ENCODE measurements at places on chromosomes 4 and X.

- DNase-seq = no peak
- H3K36me3 ChIP-seq = no peaks in the 10 kb centered on the region
- no peak overlapping the region for H3K27ac ChIP-seq
Measured at GRCh38 chr4:94746746-94747145, 11.0 kb upstream of the BMPR1B start.

DNA sequence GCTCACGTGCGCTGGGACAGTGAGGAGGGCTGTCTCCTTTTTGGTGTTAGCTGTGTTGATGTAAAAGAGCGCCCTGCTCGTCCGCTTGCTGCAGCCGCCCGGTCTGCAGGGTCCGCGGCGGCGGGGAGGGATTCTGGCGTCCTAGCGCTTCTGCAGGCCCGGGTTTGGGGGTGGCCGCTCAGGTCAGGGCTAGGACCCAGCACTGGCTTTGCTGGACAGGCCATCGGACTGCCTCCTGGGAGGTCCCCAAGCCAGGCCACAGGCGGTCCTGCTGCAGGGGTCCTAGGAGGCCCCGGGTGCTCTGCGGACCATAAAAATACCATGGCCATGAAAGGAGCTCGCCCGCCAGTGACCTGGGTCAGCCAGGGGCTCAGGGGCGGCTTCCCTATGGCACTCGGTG, 308.7 kb downstream of the DCTD start:
- no peaks in the 10 kb centered on the region for H3K36me3 ChIP-seq
- no peak for DNase-seq
- H3K27me3 ChIP-seq = no peaks in the 10 kb centered on the region
- no peaks in the 10 kb centered on the region for H3K4me1 ChIP-seq
- H3K4me3 ChIP-seq = no peak overlapping the region

- no peak overlapping the region for H3K4me3 ChIP-seq
- H3K27me3 ChIP-seq = no peaks in the 10 kb centered on the region
- no peak overlapping the region for H3K27ac ChIP-seq
- no peaks in the 10 kb centered on the region for H3K36me3 ChIP-seq
- no peaks in the 10 kb centered on the region for H3K4me1 ChIP-seq
Measured at GRCh38 chrX:145751943-145752342, 65.7 kb upstream of the SLITRK2 start.

DNA sequence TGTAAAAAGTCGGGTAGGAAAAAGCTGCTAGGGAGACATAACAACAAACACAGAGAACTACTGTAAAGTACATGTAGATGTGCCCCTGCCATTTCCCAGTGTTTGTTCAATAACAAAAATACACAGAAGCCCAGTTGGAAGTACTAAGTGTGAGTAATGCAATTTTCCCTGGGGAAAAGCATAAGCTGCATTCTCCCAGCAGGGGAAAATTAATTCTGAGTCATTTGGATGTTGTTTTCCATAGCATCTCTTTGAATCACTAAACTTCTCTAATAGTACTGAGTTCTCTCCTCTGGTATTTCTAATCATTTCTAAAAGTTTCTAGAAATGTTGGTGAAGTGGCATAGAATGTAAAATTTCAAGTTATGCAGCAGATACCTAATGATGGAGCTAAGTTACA, 1114.9 kb downstream of the C4orf33 start:
- no peaks in the 10 kb centered on the region for H3K36me3 ChIP-seq
- no peaks in the 10 kb centered on the region for H3K27me3 ChIP-seq
- DNase-seq = no peak

DNA sequence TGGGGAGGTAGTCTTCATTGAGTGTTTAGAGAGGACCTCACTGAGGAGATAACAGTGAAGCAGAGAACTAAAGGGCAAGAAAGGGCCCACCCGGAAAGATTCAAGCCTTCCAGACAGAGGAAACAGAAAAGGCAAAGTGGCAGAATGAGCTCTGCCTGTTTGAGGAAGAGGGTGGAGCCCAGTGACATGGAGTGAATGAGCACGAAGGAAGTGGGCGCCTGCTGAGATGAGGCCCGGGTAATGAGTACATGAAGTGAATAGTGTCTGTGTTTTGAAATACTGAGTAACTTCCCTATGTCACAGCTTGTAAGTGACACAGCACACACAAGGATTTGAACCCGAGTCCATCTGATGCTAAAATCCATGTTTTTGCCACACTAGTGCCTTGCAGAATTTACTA, 32.5 kb upstream of the TLR2 start:
- no peak overlapping the region for H3K4me3 ChIP-seq
- no peak for DNase-seq
- no peak overlapping the region for H3K27ac ChIP-seq
- H3K27me3 ChIP-seq = no peaks in the 10 kb centered on the region
- no peaks in the 10 kb centered on the region for H3K4me1 ChIP-seq
- no peaks in the 10 kb centered on the region for H3K36me3 ChIP-seq

GRCh38 chr4:88442689-88443191, 14.2 kb upstream of the HERC5 start:
- H3K4me1 ChIP-seq = peaks cover 2% of the 10 kb centered on the region
- no peaks in the 10 kb centered on the region for H3K36me3 ChIP-seq
- no peak overlapping the region for H3K4me3 ChIP-seq
- no peak for DNase-seq

DNA sequence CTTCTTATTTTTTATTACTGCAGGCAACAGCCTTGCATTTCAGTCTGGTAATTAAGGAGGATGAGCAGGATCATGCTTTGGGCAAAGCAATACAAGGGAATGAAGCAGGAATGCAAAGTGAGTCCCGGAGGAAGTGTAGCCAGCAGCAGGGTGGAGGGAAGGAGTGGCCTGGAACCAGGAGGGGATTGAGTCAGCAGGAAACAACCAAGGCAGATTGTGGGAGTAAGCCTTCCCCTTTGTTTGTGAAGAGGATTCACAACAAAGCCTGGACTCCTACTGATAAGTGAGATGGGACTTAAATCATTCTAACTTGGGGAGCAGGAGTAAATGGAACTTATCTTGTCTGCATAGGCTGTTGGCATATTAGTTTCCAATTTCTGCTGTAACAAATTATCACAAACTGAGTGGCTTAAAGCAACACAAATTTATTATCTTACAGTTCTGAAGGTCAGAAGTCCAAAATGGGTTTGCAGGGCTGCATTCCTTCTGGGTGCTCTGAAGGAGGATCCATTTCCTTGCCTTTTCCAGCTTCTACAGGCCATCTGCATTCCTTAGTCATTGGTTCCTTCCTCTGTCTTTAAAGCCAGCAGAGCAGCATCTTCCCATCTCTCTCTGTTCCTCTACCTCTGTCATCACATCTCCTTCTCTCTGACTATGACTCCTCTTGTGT, 93.2 kb upstream of the AP1S2 start:
- H3K4me1 ChIP-seq = no peaks in the 10 kb centered on the region
- no peaks in the 10 kb centered on the region for H3K27me3 ChIP-seq
- H3K4me3 ChIP-seq = no peak overlapping the region
- H3K36me3 ChIP-seq = no peaks in the 10 kb centered on the region
- H3K27ac ChIP-seq = no peak overlapping the region
- DNase-seq = no peak

- no peaks in the 10 kb centered on the region for H3K27me3 ChIP-seq
- no peaks in the 10 kb centered on the region for H3K4me1 ChIP-seq
- no peak for DNase-seq
- no peak overlapping the region for H3K27ac ChIP-seq
- H3K4me3 ChIP-seq = no peak overlapping the region
Measured at GRCh38 chrX:70322784-70323183, 32.9 kb downstream of the KIF4A start.

GRCh38 chr4:66123831-66124413, 453.6 kb upstream of the EPHA5 start:
- no peaks in the 10 kb centered on the region for H3K27me3 ChIP-seq
- DNase-seq = no peak
- no peak overlapping the region for H3K27ac ChIP-seq

- H3K4me1 ChIP-seq = peaks cover 5% of the 10 kb centered on the region
- no peak overlapping the region for H3K27ac ChIP-seq
- H3K36me3 ChIP-seq = no peaks in the 10 kb centered on the region
- H3K27me3 ChIP-seq = no peaks in the 10 kb centered on the region
Measured at GRCh38 chr4:139873111-139873860, 207.7 kb downstream of the MGST2 start.

DNA sequence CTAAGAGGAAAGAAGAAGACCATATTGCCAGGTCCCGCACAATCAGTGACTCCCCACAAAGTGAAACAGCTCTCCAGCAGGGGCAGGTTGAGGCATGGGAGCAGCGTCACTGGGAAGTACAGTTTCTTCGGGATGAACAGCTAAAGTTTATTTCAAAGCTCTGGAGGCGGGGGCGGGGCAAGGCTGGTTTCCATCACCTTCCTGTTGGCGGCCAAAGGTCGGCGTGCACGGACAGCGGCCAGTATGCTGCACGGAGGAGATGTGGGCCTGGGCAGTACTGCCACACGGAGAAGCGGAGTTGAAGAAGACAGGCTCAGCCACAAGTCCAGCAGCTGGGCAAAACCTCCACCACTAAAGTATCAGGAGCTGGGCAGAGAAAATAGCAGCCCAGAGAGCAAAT, 951 bp upstream of the ZNF518B start:
- H3K27me3 ChIP-seq = no peaks in the 10 kb centered on the region
- no peak for DNase-seq
- H3K4me1 ChIP-seq = peaks cover 11% of the 10 kb centered on the region
- no peak overlapping the region for H3K27ac ChIP-seq
- no peaks in the 10 kb centered on the region for H3K36me3 ChIP-seq

GRCh38 chr4:96152824-96153223, 312.9 kb downstream of the PDHA2 start:
- no peaks in the 10 kb centered on the region for H3K4me1 ChIP-seq
- no peaks in the 10 kb centered on the region for H3K36me3 ChIP-seq
- H3K27me3 ChIP-seq = no peaks in the 10 kb centered on the region
- DNase-seq = no peak
- no peak overlapping the region for H3K4me3 ChIP-seq

GRCh38 chr4:145670422-145670821, 9.5 kb upstream of the C4orf51 start:
- no peaks in the 10 kb centered on the region for H3K27me3 ChIP-seq
- DNase-seq = no peak

- H3K27ac ChIP-seq = no peak overlapping the region
- no peaks in the 10 kb centered on the region for H3K4me1 ChIP-seq
- no peaks in the 10 kb centered on the region for H3K36me3 ChIP-seq
- DNase-seq = no peak
Measured at GRCh38 chrX:106615041-106615440, 3.3 kb downstream of the RADX start.

DNA sequence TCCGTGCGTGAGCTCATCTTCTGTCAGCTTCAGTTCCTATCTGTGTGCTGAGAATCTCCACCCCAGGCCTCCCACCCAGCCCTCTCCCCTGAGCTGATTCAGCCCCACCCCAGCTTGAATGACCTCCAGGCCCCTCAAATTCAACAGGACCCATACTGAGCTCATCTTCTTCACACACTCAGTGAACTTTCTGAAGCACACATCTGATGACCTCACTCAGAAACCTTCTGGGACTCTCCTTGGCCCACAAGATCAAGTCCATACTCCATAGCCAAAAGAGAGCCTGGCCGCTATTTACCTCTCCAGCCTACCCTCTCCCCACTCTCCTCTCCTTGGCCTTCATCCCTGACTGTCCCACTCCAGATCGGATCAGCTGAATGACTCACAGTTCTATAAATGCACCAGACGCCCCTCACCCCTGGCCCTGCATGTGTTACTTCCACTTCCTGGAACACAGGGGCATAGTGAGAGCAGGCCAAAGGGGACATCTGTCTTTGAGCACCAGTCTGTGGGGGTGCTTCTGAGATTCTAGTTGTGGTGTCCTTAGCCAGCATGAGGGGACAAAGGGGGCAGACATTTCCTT, 62.5 kb downstream of the PJA1 start:
- H3K27ac ChIP-seq = no peak overlapping the region
- H3K4me3 ChIP-seq = no peak overlapping the region
- DNase-seq = no peak
- no peaks in the 10 kb centered on the region for H3K27me3 ChIP-seq
- H3K4me1 ChIP-seq = no peaks in the 10 kb centered on the region
- no peaks in the 10 kb centered on the region for H3K36me3 ChIP-seq

DNA sequence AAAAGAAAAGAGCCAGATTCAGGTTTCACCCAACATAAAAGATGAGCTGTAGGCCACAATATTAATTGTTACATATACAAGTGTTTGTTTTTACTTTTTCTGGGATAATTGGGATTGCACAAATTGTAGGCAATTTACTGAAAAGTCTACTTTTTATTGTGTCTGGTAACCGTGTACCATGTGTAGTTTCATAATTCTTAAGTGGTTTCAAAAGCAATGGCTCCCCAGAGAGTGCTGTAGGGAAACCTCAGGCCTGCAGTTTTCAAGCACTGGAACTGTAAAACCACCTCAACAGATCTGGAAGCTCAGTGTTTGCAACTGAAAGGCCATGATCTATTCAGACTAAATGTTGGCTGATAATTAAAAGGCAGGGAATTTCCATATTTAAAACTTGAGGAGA, 53.9 kb upstream of the MMAA start:
- H3K4me1 ChIP-seq = no peaks in the 10 kb centered on the region
- no peak overlapping the region for H3K4me3 ChIP-seq
- H3K27ac ChIP-seq = no peak overlapping the region

DNA sequence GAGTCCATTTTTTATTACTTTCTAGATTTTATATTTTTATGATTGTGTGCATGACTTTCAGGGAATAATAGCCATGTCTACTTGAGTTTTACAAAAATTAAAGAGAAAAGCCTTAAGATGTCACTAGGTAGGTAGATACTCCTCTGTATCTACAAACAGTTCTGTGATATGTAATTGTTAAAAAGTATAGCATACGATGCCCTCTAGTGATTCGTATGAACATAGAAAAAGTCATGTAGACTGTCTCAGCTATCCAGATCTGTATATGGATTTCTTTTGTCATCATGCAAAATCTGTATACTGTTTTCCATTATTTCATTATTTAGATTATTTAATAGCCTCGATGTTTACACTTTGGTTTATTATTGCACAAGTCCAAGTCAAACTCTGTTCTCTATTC, 856.6 kb downstream of the CENPC start:
- H3K27me3 ChIP-seq = no peaks in the 10 kb centered on the region
- no peaks in the 10 kb centered on the region for H3K4me1 ChIP-seq
- DNase-seq = no peak
- no peaks in the 10 kb centered on the region for H3K36me3 ChIP-seq
- no peak overlapping the region for H3K4me3 ChIP-seq

GRCh38 chr4:145497199-145498149, 15.8 kb downstream of the SMAD1 start:
- H3K27ac ChIP-seq = no peak overlapping the region
- no peak overlapping the region for H3K4me3 ChIP-seq
- no peaks in the 10 kb centered on the region for H3K36me3 ChIP-seq
- peaks cover 5% of the 10 kb centered on the region for H3K4me1 ChIP-seq
- DNase-seq = no peak
- no peaks in the 10 kb centered on the region for H3K27me3 ChIP-seq

DNA sequence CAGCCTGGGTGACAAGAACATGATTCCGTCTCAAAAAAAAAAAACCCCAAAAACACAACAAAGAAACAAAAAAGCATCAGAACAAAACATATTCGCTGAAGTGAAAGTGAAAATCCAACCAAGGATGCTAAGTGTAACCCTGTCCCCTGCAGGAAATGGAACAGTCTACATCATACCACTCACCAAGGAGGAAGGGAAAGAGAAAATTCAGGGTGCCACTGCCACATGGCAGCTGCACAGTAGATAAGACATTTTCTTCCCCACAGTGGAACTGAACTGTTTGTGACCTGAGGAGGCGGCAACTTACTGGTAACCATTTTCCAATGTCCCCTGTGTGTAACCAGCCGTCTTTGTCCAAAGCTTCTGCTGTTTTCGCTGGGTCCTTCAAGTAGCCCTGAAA, 28.2 kb upstream of the CENPU start:
- H3K36me3 ChIP-seq = no peaks in the 10 kb centered on the region
- H3K27ac ChIP-seq = no peak overlapping the region
- H3K4me3 ChIP-seq = no peak overlapping the region
- no peaks in the 10 kb centered on the region for H3K4me1 ChIP-seq

GRCh38 chr4:6751611-6752485, 30.7 kb upstream of the KIAA0232 start:
- H3K36me3 ChIP-seq = no peaks in the 10 kb centered on the region
- no peak overlapping the region for H3K4me3 ChIP-seq
- H3K27me3 ChIP-seq = no peaks in the 10 kb centered on the region
- no peak overlapping the region for H3K27ac ChIP-seq

Data from ovary (tissue), 10 donors.